ENCODE measurements at places on chromosomes 2 and 18.

GRCh38 chr2:71018625-71019024, 24.0 kb upstream of the TEX261 start:
- DNase-seq: no peak

- DNase-seq: no peak
Observed at GRCh38 chr2:213627054-213627710, 342.9 kb downstream of the SPAG16 start.

GRCh38 chr18:7305416-7305815, 74.5 kb downstream of the LRRC30 start:
- no peak for DNase-seq

DNA sequence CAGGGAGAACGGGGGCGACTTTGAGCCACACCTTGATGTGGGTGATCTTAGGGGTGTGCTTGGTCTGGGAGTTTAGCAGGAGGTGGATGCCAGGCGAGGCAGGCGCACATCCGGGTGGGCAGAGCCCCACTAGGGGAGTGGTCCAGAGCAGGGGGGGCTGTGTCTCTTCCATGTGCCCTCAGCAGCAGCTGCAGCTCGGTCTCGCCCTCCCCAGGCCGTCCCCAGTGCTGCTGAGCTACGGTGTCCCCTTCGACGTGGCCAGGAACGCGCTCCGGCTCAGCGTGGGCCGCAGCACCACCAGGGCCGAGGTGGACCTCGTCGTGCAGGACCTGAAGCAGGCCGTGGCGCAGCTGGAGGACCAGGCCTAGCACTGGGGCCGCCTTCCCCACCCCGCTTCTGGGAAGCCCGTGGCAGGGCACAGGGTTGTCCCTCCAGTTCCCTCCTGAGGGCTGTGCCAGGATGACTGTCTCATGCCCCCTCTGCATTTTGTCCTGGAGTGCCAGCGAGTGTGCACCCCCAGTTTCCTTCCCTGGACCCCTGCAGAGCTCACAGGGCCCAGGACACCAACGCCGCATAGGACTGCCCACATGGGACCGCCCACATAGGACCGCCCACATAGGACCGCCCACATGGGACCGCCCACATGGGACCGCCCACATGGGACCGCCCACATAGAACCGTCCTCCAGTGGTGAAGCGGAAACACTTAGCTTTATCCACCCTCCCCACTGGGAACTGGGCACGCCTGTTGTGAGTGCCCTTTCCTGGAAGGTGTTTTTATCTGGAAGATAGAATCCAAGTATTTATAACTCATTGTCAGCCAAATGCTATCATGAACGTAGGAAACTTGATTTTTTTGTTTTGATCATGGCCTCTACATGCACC, 1.9 kb upstream of the ESPNL start:
- DNase-seq: peak; percentile 6

GRCh38 chr2:199223791-199224190, 233.9 kb downstream of the SATB2 start:
- peak; percentile 33 for DNase-seq

- no peak for DNase-seq
Observed at GRCh38 chr2:232368311-232368731, 10.2 kb upstream of the ALPP start.

- no peak for DNase-seq
Observed at GRCh38 chr18:23077493-23078256, 57.6 kb upstream of the CABLES1 start.

- DNase-seq: no peak
Observed at GRCh38 chr2:3238951-3239841, 138.4 kb downstream of the EIPR1 start.

GRCh38 chr2:162060532-162060931, 13.5 kb downstream of the DPP4 start:
- no peak for DNase-seq

DNA sequence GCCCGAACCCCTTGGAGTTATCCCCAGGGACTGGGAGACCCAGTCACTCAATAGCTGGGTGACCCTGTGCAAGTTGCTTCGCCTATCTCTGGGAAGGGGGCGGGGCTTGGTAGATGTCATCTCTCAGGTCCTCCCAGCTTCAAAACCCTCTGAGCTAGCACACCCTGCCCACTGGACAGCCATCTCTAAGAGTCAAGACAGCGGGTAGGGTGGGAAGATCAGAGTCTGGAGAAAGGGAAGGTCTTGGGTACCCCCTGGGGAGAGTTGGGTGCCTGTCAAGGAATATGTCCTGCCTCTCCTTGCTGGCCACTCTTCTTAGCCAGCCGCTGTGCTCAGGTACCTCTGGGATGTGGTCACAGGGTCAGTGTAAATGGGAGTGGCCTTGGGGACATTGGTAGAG, 8.0 kb downstream of the GLI2 start:
- no peak for DNase-seq

- peak; percentile 98 for DNase-seq
Observed at GRCh38 chr2:46067501-46068305, 229.5 kb upstream of the EPAS1 start.

DNA sequence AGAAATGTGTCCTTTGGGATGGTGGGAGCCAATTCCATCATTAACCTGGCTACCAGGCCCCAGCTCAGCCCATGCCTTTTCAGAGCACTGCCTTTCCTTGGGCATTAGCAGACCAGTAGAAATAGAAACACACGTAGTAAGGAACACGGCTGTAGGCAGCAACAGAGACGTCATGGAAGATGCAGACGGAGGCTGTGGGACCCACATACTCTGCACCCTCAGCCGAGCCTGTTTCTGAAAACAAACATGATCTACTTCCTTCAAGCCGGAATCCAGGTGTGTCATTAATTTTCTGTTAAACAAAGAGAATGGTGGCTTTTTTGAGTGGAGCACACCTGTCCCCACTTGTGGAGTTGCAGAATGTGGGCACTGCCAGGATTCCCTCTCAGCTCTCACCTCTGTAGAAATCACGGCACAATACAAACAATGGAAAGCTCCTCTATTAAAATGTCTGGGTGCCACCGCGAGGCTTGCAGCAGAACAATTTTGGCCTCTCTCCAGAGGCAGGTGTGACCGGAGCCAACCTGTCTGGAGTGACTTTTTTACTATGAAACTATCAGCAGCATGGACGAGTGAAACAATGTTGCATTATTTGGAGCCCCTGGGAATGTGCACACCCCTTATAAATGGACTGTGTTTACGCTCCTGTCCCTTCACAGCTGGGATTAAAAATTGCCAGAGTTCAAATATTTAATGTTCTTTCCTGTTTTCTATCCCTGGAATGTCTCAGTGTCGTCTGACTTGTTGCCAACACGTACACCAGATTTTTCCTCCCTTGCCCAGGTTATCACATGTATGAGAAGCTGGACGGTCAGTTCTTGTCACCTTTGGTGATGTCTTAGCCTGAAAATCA, 31.7 kb downstream of the SPP2 start:
- no peak for DNase-seq

GRCh38 chr2:195482010-195482409, 175.0 kb upstream of the SLC39A10 start:
- DNase-seq: no peak

DNA sequence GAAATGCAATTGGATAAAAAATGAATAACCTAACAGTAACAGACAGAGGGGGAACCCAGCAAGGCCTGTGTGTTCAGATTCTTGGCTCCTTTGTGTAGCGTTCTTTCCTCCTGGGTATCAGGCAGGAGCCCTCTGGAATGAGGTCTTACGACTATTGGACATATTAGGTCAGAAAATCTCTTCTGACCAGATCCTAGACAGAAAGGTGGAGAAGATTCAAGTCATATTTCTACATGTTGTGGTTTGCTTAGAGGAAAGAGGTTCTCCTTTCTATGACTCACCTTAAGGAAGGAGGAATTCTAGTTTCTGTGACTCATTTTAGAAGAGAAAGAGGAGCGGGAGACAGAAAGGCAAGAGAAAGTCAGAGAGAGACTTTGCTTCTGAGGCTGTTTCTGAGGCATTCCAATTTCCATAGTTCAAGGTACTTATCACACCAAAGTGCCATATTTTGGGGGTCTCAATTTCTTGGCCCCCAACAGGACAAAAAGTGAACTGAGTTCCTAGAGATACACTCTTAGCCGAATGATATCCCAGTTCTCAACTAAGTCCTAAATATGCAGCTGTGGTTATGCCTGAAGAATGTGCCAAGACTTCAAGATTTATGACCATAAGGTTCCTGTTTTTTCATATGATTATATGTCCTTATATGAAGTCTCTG, 618.6 kb downstream of the ZEB2 start:
- DNase-seq: no peak

DNA sequence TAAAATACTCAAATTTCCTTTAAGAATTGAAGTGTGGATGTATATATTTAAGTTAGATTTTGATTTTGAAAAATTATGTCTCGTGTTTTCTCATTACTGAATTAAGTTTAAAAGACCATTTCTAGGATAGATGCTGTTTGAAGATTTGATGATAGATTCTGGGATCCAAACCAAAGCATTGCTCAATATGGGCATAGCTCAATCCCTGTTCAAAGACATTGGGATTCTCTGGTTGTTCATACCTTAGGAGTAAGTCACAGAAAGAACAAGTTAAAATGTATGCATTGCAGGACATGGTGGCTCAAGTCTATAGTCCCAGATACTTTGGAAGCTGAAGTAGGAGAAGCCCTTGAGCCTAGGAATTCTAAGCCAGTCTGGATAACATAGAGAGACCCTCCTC, 622.3 kb downstream of the ADCYAP1 start:
- DNase-seq: no peak

DNA sequence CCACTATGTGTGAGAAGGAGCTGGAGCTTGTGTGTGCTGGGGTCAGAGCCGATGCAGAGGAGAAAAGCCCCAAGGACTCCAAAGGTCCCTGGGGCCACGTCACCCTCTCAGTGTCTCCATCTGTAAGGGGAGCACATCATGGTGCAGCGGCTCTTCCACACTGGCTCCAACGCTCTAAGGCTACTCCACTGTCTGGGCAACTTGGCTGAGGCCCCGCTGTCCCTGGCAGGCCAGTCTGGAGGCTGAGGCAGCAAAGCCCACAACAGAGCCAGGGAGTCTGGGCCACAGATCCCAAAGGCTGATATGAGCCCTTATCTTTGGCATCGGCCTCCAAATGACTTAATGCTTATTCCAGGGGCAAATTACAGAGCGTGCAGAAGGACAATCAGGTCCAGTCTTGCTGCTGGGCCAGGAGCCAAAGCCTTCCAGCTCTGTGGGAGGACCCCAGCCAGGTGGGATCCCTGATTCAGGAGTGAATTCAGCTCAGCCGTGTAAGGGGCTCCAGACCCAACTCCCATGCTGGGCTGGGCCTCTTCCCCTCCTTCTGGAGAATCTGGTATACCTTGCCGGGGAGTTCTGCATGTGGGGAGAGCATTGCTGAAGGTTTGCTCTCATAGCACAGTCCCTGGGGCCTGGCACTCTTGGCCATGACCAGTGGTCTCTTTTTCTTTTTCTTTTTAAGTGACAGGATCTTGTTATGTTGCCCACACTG, 1.8 kb upstream of the DUSP2 start:
- peak; percentile 35 for DNase-seq

DNA sequence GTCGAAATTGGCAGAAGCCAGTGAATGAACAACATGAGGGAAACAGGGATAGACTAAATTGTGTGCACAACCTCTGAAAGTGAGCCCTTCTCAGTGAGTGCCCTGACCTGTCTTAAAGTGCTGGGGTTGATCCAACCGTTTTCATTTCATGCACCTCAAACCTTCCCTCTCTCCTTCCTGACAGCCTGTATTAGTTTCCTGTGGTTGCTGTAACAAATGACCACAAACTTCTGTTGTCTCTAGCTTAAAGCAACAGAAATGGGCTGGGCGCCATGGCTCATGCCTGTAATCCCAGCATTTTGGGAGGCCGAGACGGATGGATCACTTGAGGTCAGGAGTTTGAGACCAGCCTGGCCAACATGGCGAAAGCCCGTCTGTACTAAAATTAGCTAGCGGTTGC, 48.8 kb upstream of the PPP1CB start:
- no peak for DNase-seq

- no peak for DNase-seq
Observed at GRCh38 chr2:86175828-86176227, 19.4 kb downstream of the IMMT start.

Measured in retinal pigment epithelial cell (primary cell).